Activated CD4-positive, CD25-positive, alpha-beta regulatory T cell treated with anti-CD3 and anti-CD28 coated beads, Interleukin-2, amount 50 U/mL, for 24 hours (primary cell): ENCODE measurements at places on chromosomes 3 and 15.
A peak's percentile ranks its signal among the peaks of the same experiment; 100 is the strongest.

DNA sequence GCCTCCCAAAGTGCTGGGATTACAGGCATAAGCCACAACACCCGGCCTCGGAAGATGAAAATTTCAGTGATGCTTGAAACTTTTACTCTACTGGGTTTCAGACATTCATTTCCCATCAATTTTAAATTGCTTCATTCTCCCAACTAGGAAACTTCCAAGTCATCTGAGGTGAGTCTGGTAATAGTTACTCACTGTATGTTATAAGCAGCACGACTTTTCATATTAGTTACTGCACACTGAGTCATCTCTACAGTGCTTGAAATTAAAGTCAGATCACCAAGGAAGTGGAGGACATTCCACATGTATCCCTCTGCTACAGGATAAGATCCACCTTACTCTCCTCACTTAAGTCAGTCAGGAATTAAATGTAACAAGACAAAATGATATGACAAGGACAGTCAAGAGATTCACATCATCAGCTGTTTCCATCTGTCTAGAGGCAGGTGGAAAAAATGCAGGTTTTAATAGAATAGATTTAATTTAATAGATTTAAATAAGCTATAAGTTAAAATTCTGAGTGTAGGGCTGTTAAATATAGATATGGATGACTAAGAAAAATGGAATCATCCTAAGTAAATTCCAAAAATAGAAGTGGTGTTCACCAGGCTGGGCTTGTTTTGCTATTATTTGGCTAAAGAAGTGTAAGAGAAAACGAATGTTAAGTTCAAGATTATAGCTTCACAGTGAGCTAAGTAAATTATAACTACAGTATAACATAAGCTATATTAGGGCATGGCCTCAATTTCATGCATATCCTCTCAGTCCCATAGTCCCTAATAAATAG, 104.4 kb downstream of the TMCO5A start:
- no peak for ATAC-seq

DNA sequence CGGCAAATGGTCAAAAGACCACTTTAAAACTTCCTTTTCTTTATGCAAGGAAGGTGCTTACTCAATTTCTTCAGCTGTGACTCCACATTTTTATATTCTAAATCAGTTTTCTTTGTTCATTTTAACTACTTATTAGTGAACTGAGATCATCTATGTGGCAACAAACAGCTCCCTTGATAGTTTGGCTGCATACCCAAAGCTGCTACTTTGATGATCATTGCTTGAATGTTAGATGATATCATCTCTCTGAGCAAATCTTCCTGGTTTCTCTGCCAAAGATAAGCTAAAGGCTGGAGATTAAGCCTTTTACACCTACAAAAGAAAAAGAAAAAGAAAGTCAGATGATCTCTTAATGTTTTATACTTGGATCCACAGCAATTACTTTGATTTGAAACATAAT, 95.5 kb downstream of the DPH6 start:
- no peak for ATAC-seq

DNA sequence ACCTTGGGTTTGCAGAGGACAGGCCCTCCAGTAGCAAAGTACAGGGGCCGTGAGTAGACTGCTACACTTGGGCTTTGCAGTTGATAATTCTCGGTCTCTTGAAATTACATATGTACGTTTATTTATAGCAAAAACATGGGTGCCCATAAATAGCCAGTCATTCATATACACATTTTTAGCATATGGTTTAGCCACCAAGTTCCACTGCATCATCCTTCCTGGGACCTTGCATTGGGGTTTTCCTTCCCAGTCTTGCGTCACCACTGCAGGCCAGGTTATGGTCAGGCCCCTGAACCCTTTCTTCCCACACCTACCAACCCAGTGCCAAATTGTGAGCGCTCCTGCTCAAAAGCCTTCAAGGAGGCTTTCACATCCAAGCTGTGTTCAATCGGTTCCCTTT, 12.7 kb downstream of the KLHL25 start:
- ATAC-seq = no peak

DNA sequence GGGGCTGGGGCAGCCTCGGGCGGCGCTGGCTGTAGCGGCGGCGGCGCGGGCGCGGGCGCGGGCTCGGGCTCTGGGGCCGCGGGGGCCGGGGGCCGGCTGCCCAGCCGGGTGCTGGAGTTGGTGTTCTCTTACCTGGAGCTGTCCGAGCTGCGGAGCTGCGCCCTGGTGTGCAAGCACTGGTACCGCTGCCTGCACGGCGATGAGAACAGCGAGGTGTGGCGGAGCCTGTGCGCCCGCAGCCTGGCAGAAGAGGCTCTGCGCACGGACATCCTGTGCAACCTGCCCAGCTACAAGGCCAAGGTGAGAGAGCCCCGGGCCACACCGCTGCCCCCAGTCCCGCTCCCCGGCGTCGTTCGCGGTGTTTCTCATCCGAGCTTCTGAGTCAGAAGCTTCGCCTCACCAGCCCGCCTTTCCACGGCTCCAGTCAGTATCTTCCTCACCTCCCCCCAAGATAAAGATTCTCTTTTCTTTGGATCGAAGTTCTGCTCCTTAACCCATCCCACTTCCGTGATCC, 600 bp downstream of the FBXO45 start:
- peak; percentile 36 for ATAC-seq

GRCh38 chr3:152355744-152356665, 87.3 kb downstream of the MBNL1 start:
- no peak for ATAC-seq

DNA sequence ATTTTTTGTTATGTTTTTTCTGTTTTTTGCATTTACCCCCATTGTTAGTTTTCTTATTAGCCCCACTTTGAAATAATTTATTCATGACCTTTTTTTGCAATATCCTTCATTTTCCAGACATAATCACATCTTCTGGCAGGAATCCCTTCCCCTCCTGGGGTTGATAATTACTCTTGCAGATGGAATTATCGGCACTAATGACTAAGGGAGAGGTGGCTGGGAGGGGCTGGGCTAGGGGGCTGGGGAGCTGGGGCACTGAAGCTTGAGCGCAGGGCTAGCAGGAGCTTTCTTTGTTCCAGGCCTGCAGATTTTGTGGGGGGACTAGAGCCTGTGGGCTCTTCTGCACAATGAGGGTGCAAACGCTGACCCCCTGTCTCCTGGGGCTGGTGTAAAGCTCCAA, 77.8 kb downstream of the RAB11A start:
- ATAC-seq = no peak

DNA sequence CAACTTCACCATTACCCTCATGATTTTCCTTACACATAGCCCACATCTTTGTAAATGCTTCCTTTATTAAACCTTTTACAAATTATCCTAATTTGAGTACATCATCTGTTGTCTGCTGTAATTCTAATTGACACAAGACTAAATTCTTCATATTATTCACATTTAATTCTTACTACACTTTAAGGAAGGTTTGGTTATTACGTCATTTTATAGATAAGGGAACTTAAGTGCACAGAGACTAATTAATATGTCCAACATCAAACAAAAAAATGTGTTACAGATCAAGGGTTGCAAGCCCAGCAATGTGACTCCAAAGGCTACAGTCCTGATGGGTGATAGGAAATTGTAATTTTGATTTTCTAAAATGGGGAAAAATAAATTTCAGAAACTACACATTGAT, 289.1 kb upstream of the ZNF385D start:
- no peak for ATAC-seq

DNA sequence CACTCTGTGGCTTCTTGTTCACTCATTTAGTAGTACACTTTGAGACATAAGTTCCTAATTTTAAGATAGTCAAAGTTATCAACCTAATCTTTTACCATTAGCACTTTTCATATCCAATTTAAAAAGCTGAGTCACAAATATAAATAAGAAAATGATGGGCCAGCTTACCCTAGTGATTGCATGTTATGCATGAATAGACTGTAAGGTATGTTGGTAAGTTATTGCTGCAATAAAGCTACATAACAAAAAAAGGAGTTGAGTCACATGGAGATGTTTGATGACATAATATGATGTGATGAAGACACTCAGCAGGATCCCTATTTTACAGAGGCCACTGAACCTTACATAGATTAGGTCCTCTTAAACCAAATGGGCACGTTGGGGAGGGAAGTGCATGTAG, 161.3 kb downstream of the OCA2 start:
- no peak for ATAC-seq

DNA sequence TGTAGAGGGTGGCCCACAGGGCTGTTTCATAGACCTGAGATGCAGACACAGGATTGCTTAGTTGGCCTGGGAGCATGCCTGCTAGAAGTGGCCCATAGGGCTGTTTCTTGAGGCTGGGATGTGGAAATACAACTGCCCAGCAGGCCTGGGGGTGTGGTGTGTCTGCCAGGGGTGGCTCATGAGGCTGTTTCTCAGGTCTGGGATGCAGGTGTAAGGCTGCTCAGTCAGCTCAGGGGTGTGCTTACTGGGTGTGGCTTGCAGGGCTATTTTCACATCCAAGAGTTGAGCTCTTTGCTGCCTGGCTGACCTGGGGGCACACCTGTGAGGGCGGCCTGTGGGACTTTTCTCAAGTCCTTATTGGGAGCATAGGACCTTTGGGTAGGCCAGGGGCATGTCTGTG, 131.3 kb downstream of the DOCK3 start:
- no peak for ATAC-seq

DNA sequence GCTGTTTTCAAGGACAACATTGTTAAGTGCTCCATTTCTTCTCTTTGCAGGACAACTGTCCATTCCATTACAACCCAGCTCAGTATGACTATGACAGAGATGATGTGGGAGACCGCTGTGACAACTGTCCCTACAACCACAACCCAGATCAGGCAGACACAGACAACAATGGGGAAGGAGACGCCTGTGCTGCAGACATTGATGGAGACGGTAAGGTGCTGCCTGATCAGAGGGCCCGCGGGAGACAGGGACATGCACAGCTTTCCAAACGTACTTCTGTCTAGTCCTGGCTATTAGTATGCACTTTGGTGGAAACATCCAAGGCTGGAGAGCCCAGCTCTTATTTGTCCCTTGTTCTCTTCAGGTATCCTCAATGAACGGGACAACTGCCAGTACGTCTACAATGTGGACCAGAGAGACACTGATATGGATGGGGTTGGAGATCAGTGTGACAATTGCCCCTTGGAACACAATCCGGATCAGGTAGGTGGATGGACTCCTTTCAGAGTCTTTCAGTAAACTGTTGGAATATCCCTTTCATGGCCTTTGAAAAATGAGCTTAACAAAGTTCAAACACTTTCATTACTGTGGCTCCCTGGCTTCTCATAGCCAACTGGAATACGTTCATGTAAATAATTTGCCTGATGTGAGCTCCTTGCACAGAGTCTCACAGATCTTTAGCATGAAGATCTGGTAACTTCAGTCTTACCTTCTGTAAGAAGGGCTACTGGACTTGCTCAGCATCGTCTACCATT, 10.4 kb downstream of the THBS1 start:
- ATAC-seq = no peak

DNA sequence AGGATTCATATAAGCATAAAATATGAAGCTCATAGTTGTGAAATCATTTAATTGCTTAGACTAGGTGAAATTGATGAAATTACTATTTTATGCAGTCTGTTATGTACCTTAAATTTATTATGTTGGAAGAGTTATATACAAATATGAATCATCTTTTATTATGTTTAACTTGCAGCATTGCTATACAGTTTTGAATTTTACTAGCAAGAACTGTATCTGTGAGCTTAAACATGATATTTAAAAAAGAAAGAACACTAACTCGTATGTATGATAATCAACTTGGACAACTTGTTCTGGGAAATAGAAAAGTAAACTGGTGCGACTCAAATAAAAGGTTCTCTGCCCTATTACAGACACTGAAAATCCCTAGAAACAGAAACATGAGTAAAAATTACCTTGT, 1.8 kb downstream of the STX19 start:
- no peak for ATAC-seq

GRCh38 chr3:140635276-140635675, 42.6 kb upstream of the TRIM42 start:
- no peak for ATAC-seq

DNA sequence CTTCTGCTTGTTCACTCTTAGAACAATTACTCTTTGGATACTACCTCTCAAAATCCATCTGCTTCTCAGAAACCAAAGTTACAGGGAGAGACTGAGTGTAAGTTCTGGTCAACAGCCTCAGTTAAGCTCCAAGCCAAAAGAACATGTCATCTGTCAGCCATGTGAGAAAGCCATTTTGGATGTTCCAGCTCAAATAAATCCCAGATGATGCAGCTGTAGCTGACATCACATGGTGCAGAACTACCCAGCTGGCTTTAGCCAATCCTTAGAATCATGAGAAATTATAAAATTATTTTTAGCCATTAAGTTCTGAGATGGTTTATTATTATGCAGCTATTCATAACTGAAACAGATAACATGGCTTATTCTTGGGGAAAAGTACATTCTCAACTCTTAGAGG, 696.0 kb downstream of the ZNF385D start:
- ATAC-seq = no peak

GRCh38 chr15:76753771-76754170, 151.4 kb downstream of the SCAPER start:
- no peak for ATAC-seq

DNA sequence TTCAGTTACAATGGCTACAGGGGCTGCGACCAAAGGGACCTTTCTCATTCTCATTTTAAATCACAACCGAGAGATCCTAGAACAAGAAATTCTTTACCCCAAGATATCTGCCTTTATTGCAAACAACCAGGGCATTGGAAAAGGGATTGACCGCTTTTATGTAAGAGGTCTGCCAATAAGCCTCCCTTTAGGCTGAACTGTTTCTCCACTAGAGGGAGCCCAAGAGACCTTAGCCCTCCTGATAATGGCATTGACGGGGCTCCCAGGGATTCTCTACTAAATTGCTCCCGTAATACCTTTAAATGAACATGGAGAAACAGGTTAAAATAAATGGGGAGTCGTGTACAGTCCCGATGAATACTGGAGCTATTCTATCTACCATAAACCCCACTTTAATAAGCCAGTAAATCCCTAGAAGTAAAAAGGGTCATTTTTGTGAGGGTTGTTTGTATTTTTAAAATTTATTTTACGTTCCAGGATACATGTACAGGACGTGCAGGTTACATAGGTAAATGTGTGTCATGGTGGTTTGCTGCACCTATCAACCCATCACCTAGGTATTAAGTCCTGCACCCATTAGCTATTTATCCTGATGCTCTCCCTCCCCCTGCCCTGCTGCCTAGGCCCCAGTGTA, 7.5 kb upstream of the IGSF10 start:
- ATAC-seq = peak; percentile 62

- no peak for ATAC-seq
These were observed 75.8 kb downstream of the LRIG1 start for GRCh38 chr3:66425032-66425431.

DNA sequence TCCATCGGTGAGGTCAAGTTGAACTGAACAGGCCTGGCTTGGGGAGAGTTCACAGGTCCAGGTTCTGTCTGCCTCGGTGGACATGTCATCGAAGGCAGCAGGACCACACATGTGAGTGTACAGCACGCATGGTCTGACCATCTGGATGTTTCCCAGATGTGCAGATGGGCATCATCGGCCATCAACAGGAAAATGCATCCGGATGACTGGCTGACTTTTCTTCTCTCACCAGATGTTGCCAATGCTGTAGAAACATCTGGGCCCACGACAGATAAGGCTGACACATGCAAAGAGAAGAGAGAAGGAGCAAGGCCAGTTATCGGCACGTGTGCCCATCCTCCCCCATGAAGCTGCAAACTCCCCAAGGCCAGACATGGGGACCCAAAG, 45.1 kb downstream of the NOX5 start:
- no peak for ATAC-seq
